ENCODE measurements at places on chromosomes 12 and 14.

DNA sequence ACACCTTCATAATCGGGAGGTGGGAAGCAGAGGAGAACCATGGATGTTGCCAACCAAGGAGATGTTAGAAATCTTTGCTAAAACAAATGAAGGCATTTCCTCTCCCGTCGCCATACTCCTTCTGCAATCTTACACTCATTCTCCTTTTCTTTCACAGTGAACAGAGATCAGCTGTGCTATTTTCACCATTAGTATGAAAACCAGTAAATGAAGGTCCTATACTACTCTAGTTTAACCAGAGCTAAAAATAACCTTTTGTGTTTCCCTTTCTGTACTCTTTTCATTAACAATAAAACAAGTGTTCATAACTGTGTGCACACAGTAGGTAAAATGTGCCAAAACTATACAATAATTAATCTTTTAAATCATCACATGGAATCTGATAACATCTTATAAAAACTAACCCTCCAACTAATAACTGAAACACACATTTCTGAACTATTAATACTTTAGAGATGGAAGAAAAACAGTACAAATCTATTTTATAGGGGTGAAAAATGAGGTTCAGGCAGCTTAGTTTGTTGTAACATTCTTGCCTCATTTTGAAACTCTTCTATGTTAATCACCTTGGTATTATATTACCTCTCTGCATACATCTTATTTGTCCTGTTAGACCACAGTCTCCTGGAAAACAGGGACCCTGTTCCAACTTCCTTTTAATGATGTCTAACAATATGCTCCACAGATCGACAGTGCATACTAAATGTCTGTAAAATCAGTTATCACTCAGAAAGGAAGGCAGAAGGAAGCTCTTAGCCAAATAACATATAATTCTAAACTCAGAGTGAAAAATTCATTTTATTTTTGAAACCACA is 69.5 kb downstream of the SPPL3 start:
- no peak for DNase-seq

DNA sequence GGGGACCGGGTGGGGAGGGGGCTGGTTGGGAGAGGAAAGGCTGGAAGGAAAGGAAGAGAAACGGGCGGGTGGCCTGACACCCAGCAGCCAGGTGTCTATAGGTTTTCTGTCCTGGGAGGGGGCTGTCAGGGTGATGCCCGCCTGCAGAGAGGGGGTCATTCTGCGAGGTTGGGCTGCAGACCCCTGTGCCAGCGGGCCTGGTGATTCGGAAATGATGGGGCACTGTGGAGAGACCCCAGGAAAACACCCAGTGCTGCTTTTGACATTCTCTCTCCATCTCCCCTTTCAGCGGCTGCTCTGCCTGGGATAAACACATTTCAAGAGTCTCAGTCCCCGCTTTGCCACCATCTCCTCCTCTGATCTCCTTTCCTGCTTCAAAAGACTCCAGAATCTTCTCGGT is 168.5 kb upstream of the RTL1 start:
- no peak for DNase-seq

DNA sequence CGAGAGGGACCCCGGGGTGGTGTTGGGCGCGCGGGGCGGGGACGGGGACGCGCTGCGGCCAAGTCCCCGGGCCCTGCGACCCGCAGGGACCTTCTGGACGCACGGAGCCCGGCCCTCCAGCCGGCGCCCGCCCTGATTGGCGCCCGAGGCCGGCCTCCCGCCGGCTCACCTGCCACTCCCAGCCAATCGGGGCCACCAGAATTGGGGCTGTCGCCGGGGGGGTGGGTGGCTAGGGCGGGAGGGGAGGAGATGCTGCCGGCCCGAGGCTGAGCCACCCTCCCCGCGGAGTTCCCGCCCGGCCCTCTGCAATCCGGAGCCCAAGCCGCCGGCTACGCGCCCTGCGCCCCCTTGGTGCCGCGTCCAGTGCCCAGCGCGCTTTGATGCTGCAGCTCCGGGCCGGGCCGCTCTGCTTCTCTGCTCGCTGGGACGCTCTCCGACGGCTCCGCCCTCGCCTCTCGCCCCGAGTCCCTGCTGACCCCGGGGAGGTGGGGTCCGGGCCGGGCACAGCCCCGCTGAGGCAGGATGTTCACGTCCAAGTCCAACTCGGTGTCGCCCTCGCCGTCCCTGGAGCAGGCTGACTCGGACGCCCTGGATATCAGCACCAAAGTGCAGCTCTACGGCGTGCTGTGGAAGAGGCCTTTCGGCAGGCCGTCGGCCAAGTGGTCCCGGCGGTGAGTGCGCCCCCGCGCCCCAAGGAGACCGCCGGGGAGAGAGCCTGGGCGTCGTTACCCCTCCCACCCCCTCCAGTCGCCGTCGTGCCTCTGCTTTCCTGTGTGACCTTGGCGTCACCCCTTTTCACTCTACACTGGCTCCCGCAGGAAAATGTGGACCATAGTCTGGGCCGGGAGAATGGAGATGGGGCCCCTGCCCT is at the start of gene PLEKHD1:
Gene PLEKHD1 (plus strand): TSS at position 285 of the 871 bp plus-strand sequence. CDS start 238 bp downstream, at position 523.
- no peak for DNase-seq

GRCh38 chr12:23631786-23632377 is 317.6 kb downstream of the SOX5 start:
- DNase-seq = no peak

- no peak for DNase-seq
Observed at GRCh38 chr14:93137864-93138263, 22.1 kb upstream of the ITPK1 start.

- no peak for DNase-seq
Observed at GRCh38 chr12:89932954-89933353, 224.3 kb upstream of the ATP2B1 start.

Data from stimulated activated CD8-positive, alpha-beta memory T cell treated with anti-CD3 and anti-CD28 coated beads, Interleukin-7, amount 100 ng/mL, for 1 hour (primary cell).